Regular cardiac myocyte (primary cell): ENCODE measurements at places on chromosomes 11 and 22. TPM values are rescaled to one million over a fixed set of nuclear protein-coding genes. Genes with fewer than 3 reads are reported as not detected.

The A4GALT gene
- total RNA-seq = 19.2 and 20.9 TPM in 2 replicates

The CBX7 gene
- total RNA-seq = 3.3 and 10.4 TPM in 2 replicates

The OR51E1 gene
- total RNA-seq = not detected in 2 replicates

The POU2F3 gene
- not detected in 2 replicates for total RNA-seq

The MFRP gene
- total RNA-seq = under 0.01 TPM in 1 of 2 replicates, not detected in the other

The SLC22A9 gene
- total RNA-seq = not detected in 2 replicates

The PHOX2A gene
- total RNA-seq = not detected in 2 replicates

The ADM2 gene
- total RNA-seq = 0.58 and 1.1 TPM in 2 replicates

The SLC5A1 gene
- total RNA-seq = not detected in 2 replicates

The OR51I1 gene
- total RNA-seq = 0.28 TPM in 1 of 2 replicates, not detected in the other

The MYOD1 gene
- total RNA-seq = not detected in 2 replicates

The PHETA2 gene
- 16.5 and 17.5 TPM in 2 replicates for total RNA-seq
